ENCODE measurements at places on chromosomes 13 and 19.

DNA sequence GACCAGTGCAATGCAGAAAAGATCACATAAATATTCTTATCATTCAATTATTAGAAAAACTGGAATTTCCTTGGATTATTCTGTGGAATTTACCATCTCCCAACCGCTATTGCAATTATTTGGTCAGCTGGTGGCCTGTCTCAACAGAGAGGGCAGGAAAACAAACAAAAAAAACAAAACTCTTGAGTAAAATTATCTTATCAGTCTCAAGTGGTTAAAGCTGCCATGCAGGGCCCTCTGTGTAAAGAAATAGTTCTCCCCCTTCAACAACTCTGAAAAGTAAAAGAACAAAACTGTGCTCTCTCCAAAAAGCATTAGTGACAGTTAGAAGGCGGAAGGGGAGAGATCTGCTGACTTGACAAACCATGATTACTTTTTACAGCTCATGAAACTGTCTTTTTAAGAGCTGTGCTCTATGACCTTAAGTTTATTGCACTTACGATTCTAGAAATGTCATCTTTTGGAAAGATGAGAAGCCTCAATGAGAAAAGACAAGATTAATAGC, 152.3 kb downstream of the DLEU7 start:
- no peak for DNase-seq

DNA sequence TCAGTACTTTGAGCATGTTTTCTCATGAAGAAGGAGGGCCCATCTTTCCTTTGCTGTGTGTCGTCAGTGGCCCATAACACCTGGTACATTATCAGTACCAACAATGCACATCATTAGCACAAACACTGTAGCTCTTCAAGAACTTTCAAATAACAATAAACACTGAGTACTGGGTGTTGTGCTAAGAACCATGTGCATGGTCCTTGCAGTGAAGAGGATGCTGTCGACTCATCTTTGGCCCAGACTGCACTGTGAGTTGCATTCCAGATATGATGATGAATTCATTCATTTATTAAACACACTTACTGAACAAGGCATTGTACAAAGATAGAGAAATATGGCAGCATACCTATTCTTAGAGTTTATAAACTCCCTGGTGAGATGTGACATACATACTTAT, 55.8 kb downstream of the FLT3 start:
- DNase-seq: no peak

DNA sequence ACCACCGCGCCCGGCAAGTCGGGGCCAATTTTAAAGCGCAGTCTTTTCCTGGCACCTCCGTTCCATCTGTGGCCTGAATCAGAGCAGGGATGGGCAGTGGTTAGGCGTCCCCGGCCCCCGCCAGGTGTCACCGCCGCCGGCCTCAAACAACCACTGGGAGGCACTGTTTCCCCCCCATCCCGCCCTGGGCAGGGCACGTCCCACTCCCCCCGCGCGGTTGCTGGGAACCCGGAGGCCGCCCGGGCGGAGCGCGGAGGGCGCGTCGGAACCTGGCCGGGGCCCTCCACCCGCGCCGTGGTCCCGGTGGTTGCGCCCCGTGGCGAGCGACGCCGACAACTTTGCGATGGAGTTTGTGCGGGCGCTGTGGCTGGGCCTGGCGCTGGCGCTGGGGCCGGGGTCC, at the start of gene GRIN3B:
Gene GRIN3B (plus strand): TSS at position 325 of the 400 bp plus-strand sequence. CDS start 19 bp downstream, at position 344.
- DNase-seq: peak; percentile 52

GRCh38 chr19:16380314-16380695, 55.7 kb downstream of the KLF2 start:
- no peak for DNase-seq

GRCh38 chr13:97535614-97536013, 101.6 kb downstream of the RAP2A start:
- DNase-seq: no peak

- DNase-seq: no peak
These were observed 8.2 kb upstream of the DHDH start for GRCh38 chr19:48925240-48925843.

DNA sequence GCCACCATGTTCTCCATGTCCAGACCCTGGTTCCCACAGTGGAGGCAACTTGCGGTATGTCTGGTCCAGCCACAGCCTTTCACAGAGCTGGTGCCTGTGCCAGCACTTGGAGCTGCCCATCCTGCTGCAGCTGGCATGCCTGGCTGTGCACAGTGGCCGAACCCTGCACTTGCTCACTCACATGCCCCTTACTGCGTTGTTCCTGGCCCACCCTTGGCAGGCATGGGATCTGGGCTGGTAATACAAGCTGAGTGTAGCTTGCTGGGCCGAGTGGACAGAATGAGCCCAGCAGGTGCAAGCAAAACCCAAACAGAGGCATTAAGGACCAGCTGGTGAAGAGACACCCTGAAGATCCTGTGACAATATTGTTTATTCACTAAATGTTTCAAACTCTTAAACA, 583.9 kb upstream of the SLITRK6 start:
- DNase-seq: no peak

DNA sequence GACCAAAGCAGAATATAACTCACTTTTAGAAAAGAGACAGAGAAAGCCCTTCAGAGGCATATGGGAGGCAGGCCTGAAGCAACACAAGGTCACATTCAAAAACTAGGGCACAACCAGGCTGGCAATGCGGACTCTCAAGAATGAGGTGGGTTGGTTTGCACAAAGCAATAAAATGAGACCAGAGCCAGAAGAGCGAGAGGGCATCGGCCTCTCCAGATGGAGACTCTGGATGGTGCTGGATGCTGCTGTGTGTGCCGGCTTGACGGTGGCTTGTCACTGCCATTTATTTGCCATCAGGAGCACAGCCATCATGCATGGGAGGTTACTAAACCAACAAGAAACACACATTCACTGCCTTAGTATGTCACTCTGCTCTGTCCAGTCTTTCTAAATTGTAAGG, 649.4 kb downstream of the DIAPH3 start:
- DNase-seq: no peak

GRCh38 chr19:39841041-39841440, 5.1 kb downstream of the FBL start:
- DNase-seq: no peak

- no peak for DNase-seq
These were observed 244.3 kb downstream of the RGCC start for GRCh38 chr13:41701676-41702075.

DNA sequence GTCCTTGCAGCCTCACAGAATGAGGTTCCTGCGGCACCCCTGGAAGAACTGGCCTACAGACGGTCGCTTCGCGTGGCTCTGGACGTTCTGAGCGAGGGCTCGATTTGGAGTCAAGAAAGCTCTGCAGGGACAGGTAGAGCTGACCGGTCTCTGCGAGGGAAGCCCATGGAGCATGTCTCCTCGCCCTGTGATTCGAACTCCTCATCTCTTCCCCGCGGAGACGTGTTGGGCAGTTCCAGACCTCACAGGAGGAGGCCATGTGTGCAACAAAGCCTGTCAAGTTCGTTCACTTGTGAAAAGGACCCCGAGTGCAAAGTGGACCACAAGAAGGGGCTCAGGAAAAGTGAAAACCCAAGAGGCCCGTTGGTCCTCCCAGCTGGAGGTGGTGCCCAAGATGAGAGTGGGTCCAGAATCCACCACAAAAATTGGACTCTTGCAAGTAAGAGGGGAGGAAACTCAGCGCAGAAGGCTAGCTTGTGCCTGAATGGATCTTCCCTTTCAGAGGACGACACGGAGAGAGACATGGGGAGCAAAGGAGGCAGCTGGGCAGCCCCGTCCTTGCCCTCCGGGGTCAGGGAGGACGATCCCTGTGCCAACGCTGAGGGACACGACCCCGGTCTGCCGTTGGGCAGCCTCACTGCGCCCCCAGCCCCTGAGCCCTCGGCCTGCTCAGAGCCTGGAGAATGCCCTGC, 23.4 kb upstream of the NDUFS7 start:
- no peak for DNase-seq

GRCh38 chr13:113207890-113208420, 514 bp downstream of the PCID2 start:
- no peak for DNase-seq

GRCh38 chr13:48258002-48258401, 25.0 kb downstream of the ITM2B start:
- no peak for DNase-seq

All from naive thymus-derived CD4-positive, alpha-beta T cell (primary cell).